Stimulated activated CD4-positive, alpha-beta T cell treated with anti-CD3 and anti-CD28 coated beads, Interleukin-15, amount 100 ng/mL, for 24 hours (primary cell): ENCODE measurements at places on chromosomes 12 and 14.

GRCh38 chr12:109663795-109664194 is 49.8 kb upstream of the FAM222A start:
- no peak for DNase-seq

GRCh38 chr12:108605000-108605689 is 7.3 kb upstream of the TMEM119 start:
- DNase-seq = no peak

- no peak for DNase-seq
These were observed 15.3 kb downstream of the LARP4 start for GRCh38 chr12:50415899-50416479.

DNA sequence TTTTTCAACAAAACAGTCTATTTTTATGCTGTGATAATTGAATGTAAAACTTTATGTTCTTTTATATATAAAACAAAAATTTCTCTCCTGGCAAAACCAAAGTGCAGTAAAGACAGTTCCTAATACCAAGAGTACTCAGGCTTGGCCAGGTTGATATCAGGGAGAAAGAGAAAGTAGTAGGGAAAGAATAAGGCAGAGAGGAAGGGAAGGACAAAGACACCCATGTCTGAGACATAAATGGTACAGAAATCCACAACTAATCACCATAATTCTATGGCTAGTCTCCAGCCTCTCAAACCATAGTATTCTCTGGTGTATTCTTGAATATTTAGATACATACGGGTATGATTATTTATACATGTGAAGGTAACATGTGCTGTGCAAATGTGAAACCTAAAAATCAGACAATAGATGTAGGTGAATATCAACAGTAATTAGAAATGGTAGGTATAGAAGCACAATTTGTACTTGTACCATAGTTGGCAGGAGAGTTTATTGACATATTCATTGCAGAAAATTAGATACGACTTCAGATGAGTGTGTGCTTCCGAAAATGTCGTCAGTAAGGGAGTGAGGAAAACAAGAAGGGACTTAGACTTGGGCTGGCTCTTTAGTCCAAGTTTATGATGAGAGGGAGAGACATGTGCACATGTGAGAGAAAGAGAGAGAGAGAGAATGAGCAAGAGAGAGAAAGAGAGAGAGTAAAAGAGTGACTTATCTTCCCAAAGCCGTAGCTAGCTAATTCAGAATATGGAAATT is 230.8 kb upstream of the NPAS3 start:
- no peak for DNase-seq

DNA sequence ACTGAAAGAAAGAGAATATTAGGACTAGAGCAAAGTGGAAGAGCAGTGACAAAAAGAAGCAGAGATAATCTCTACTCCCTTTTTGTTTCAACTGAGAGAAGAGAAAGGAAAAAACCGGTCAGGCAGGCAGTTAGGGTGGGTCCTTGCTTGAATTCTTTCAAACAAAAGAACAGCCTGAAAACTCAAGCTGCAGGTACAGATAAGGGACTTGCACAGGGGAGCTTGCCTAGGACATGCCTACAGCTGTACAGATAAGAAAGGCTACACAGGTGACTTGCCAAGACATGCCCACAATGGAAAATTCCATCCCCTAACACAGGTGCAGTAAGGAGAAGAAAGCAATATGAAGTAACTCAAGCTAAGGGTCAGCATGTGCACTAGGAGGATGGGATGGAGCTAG is 532.2 kb upstream of the MIS18BP1 start:
- DNase-seq = no peak

DNA sequence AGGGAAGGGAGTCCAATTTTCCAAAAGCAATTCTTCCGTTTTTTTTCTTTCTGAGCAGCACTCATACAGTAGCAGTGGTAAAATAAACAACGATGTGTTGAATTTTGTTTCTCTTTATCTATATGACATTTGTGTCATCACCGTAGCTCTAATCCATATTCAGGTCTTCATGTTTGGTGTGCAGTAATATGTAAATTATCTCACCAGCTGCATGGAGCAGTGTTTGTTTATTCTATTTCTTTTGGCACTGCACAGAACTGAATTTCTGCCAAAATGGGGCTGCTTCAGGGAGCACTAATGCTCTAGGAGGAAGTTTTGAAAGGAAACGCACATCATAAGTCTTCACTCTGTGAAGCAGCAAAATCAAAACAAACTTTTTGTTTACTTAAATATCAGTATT is 130.0 kb upstream of the NPAS3 start:
- DNase-seq = no peak

DNA sequence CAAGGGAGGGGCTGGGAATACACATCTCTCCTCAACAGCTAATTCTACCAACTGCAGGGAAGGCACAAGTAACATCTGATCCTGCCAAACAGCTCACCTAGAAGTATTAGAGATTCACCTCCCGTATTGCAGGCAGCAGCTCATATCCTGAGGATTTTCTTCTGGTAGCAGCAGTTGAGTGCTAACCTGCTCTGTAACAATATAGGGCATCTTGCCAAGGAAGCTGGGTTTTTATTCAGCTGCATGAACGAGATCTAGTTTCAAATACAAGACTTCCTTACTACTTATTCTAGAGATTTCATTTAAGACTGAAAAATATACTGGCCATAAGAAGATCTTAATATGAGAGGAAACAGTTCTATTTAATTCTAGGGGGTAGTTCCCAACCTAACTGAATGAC is 261.4 kb upstream of the USP15 start:
- no peak for DNase-seq

- no peak for DNase-seq
These were observed 26.5 kb downstream of the PALS1 start for GRCh38 chr14:67267576-67268328.

DNA sequence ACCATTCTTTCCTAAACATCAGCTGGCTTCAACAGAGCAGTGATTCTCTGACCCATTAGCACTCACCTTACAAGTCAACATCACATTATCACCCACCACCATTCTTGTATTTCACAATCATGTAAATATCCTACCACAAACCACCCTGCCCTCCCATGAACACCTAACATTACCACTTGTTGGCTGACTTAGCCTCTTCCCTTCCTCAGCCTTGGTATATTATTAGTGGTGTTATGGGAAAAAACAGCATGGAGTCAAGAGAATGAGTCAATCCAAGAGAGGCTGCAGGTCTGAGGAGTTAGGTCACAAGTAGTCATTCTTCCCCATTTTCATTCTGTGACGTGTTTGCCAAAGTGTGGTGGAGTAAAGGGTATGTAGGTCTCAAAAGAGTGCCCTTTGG is 22.3 kb upstream of the MGP start:
- DNase-seq = no peak

- no peak for DNase-seq
These were observed 19.1 kb downstream of the MARK3 start for GRCh38 chr14:103404032-103404918.

- no peak for DNase-seq
These were observed 127.4 kb downstream of the KTN1 start for GRCh38 chr14:55707365-55707804.
